ENCODE measurements at places on chromosomes 4 and X.

DNA sequence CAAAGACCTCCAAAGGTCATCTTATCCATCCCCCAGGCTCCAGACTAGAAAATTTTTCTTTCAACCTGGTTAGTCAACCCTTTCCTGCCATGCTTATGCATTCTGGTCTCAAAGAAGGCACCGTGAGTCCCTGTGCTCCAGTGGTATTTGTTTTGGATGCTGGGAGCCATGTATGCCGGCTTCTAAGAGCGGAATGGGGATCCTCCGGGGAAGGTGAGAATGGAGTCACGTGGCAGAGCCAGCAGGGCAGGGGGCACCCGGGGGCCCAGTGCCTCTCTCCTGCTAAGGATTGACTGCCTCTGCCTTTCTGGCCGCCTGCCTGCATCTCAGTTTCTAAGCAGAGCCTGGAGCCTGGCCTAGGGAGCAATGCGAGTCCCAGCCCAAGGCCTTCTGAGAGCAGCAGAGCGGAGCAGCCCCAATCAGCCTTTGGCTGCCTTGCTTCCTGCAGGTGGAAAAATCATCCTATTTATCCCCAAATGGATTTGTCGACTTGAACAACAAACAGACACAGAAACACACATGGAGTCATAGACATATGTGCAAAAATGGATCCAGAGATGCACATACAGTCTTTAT is 141.0 kb downstream of the PJA1 start:
- no peak for DNase-seq

GRCh38 chr4:78520808-78521226 is 30.8 kb upstream of the ANXA3 start:
- DNase-seq, result no peak

DNA sequence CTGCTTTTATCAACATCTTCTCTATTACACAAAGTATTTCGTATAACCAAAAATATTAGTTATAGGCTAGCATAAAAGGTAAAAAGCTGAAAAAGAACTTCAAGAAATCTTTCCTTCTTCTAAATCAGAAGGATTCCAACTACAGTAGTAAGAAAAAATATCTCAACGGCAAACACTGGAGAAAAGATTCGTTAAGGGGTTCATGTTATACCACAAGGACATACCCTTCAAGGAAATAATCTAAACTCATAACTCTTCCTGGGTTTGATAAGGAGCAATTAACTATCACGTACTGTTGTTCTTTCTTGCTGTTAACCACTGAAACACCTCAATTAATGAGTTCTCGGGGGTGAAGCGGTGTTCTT is 1.5 kb downstream of the SMIM14 start:
- DNase-seq, result no peak

DNA sequence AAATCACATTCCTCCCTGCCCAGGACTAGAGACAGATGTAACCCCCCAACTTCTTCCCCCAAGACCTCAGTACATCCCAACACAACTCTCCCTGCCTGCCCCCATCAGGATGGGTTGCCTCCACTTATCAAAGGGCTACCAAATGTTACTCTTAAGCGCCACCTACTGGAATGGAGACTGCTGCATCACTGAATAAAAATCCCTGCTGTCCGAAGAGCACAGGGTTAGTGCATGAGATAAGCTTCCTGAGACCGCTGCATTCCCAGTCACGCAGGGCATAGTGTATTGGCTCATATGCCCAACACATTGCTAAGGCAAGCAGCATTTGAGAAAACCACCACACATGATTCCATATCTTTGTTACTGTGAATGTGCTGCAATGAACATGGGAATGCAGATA is 544.5 kb downstream of the PPP4R3C start:
- no peak for DNase-seq

DNA sequence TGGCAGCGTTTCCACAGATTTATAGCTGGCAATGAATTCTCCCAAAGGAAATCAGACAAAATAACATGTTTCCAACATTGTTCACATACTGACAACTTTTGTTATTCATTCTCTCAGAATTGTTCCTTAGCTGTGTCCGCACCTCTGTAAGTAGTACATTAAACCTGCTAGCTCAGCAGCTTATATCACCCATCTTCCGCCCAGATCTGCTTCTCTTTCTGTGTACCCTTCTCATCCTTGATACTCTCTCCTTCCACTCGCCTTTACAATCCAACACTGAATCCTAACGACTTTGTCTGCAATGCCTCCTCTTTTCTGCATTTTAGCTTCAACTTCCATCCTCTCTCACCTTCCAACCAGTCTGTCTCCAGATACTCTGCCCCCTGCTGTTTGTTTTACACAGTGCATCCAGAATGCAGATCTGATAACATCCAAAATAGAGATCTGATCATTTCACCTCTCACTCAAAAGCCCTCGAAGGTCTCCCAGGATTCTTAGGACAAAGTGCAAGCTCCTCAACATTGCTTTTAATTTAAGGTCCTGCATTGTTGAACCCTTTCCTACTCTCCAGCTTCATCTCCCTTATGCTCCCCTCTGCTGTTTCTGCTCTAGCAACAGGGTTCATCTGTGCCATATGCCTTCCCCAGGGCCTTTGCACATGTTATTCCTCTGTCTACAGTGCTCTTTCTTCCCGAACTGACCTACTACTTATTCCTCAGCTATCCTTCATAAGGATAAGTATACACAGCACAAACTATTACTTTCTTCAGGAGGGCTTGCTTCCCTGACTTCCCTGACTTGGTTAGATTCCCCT is 67.3 kb upstream of the VBP1 start:
- DNase-seq, result peak; percentile 21

DNA sequence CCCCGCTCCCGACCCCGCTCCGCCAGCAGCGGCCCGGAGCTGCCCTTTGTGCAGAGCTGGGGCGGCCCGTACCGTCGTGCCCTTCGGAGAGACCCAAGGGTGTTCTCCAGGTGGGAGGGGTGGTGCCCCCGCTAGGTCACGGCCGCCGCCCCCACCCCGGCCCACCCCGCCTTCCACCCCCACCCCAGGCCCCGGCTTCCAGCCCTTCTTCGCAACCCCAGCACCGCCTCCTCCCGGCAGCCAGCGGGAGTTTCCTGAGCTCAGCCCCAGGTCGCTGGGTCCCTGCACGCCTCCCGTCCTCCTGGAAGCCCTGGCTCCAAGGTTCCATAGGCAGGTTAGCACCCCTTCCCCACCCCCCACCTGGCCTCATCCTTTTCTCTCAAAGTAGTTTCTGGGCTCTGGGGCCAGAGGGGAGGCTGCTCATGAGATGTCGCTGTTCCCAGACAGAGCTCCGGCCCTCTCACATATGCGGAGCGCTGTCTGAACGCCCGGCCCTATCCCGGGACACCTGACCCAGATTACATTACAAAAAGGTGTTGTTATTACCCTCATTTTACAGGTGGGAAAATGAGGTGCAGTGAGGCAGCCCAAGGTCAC is 25.2 kb upstream of the FGFR3 start:
- DNase-seq, result no peak

DNA sequence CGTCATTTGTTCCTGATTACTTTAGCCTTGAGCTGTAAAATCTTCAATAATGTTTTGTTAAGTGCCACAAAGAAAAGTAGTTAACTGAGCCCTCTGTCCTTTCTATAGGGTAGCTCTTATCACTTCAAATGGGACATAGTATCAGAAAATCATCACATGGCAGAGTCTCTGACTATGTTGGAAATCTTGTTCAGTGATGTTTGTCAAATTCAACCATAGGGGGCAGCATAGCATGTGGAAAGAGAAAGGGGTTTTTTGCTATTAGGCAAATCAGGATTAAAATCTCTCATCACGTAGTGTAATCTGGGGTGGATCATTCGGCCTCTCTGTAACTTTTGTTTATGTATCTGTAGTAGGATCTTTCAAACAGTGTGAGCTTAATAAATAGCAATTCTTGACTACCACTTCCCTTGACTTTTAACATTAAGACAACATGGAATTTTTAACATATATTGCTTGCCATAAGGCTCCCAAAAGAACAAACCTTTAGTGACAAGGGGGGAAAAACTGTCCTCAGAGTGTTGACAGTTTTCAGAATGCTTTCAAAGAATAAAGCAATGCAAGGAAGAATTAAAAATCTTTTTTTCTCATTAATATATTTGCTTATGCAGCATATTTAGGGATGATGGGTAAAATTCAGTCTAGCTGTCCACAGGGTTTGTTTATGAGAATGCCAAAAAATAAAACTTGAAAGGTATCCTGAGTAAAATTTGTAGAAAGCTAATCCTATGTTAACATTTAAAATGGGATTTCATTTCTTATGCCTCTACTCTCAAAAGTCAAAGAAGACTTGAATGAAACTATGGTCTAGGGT is 127.2 kb downstream of the FBXW7 start:
- peak; percentile 33 for DNase-seq
